Kidney (tissue), 22 donors: ENCODE measurements at places on chromosomes 12 and 14. TPM values are rescaled to one million over a fixed set of nuclear protein-coding genes. Genes with fewer than 3 reads are reported as not detected.

The TCL1B gene
- not detected for total RNA-seq

The TMEM30B gene
- 20.4 TPM for total RNA-seq

The GPR68 gene
- 1.7 TPM for total RNA-seq

The PSMC6 gene
- 66.3 TPM for total RNA-seq

The SOX5 gene
- 10.8 TPM for total RNA-seq

The SERPINA9 gene
- not detected for total RNA-seq

The SLC25A21 gene
- 1.4 TPM for total RNA-seq

The EML1 gene
- 35.9 TPM for total RNA-seq

The PRIMA1 gene
- 1.7 TPM for total RNA-seq

The WIF1 gene
- total RNA-seq, result not detected

The KRT86 gene
- total RNA-seq, result 1.3 TPM

The LRIG3 gene
- 40.5 TPM for total RNA-seq

The MYL6 gene
- total RNA-seq, result 1,630 TPM

The LMO3 gene
- 3.7 TPM for total RNA-seq

The CBLN3 gene
- 1.3 TPM for total RNA-seq

The CLEC2A gene
- total RNA-seq, result not detected

The PIK3C2G gene
- total RNA-seq, result 5.8 TPM

The KRT75 gene
- total RNA-seq, result not detected

The CPNE6 gene
- total RNA-seq, result 0.19 TPM

The COX8C gene
- total RNA-seq, result not detected

The PLEK2 gene
- total RNA-seq, result 10.8 TPM

The CCDC197 gene
- total RNA-seq, result not detected

The GUCY2C gene
- not detected for total RNA-seq
